ENCODE measurements at places on chromosomes 4 and X.

- no peak for DNase-seq
Observed at GRCh38 chr4:79185526-79186045, 140.3 kb downstream of the NAA11 start.

GRCh38 chr4:71322425-71322824, 16.4 kb upstream of the SLC4A4 start:
- DNase-seq: no peak

DNA sequence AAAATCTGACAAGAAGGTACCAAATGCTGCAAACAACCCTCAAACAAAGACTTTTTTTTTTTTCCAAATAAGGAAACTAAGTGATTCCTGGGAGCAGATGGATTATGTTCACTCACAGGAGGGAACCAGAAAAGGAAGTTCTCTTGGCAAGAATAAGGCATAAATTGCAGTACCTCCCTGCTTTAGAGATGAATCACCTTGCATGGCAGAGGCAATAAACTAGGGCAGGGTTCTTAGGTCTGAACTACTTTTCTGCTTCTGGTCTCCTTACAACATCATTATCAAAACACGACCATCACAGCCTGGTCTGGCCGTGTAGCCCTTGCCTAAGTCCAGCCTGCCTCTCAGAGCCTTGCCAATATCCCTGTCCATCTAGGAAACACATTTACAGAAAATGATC, 6.3 kb downstream of the TMEM31 start:
- DNase-seq: no peak

DNA sequence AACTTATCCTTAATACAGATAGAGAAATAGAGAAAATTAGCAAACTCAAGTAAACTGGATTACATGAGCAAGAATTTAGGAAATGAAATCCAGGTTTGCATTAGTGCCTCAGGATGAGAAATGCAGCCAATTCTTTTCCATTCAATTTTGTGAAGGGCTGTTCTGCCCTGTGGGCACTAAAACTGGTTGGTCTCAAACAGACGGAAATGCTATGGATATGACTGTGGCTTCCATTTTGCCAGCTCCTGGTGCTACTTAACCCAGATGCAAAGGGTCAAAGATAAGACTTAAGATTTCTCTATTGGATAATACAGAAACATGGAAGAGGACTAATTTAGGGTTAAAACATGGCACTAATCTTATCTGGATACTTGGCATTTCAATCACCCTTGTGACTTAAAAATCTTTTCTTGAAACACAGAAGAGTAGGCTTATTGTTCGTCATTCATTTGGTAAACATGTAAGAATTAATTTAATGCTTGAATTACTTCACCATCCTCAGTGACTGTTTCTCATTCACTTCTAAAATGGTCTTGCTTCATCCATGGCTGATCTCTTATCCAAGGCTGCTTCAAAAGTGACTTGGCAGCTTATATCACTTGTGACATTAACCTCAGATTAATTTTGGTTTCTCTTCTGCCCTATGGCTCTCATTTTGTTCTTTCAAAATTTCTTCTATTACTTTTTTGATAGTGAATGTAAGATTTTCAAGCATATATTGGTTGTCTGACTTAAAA, 1008.7 kb downstream of the GLUD2 start:
- DNase-seq: no peak
